Umbilical cord (tissue), 2 donors: ENCODE measurements at places on chromosomes 6 and 20. TPM values are rescaled to one million over a fixed set of nuclear protein-coding genes. Genes with fewer than 3 reads are reported as not detected.

GNRH2 gene
- not detected for total RNA-seq

PDE7B gene
- total RNA-seq, result 22.9 TPM

HLA-DQA2 gene
- total RNA-seq, result not detected

GRIK2 gene
- total RNA-seq, result 38.5 TPM

GTF2H4 gene
- total RNA-seq, result 1.4 TPM

PRR18 gene
- total RNA-seq, result not detected

GPANK1 gene
- total RNA-seq, result 9.6 TPM

SERAC1 gene
- 11.3 TPM for total RNA-seq
